ENCODE measurements at places on chromosomes 11 and 22.

GRCh38 chr11:126997641-126998040 lies 2.9 kb downstream of the KIRREL3 start:
- no peak for DNase-seq

DNA sequence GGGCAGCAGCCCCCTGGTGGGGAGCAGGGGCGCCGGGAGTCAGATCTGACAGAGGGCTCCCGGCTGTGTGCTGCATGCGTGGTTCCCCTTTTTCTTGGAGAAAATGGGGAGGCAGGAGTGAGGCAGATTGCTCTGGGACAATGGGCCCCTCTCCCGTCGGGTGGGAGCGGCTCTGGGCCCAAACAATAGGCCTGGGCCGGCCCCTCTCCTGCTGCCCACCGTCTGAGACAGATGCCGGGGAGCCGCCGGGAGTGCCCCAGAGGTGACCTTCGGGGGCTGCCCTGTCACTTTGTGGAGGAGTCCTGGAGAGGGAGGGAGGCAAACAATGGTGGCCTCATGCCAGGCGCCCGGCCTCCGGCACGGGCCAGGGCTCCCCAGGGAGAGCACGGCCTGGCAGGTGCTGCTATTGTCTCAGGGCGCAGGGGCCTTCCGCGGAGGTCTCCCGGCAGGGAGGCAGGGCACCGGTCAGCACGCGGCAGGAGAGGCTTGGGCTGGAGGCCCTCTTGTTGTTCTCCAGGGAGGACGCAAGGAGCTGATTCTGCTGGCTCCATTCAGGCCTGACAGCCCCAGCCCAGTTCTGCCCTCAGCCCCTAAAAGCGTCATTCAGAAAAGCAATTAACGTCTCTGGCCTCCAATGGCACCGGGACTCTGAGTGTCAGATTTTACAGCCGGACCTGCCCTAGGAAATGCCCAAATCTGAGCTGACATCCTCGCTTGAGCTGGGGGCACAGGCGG lies 44.8 kb downstream of the SMIM38 start:
- DNase-seq: no peak

GRCh38 chr11:69539416-69540117 lies 58.1 kb downstream of the LINC01488 start:
- DNase-seq: no peak

- no peak for DNase-seq
Measured at GRCh38 chr11:134079317-134079716, 10.4 kb downstream of the JAM3 start.

DNA sequence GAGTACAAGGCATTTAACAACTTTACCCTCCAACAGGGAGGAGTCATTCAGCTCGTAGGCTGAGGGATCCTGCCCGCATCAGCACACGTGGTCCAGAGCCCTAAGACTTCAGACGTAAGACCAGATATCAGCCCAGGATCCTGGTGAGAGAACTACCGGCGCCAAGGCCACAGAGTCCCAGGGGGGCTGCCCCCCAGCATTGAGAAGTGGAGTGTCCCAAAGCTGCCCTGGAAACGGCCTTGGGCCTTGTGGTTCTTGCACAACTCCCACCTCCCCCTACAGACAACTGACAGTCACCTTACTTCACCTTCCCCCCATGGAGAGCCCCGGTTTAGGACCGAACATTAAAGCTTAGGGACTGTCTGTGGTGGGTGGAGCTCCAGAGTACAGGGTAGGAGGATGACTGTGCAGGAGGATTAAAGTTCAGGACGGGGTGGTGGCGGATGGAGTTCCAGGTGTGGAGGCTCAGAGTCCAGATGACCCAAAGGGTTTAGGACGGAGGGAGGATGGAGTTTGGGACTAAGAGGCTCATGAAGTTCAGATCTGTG lies 1.0 kb downstream of the C11orf91 start:
- DNase-seq: no peak

DNA sequence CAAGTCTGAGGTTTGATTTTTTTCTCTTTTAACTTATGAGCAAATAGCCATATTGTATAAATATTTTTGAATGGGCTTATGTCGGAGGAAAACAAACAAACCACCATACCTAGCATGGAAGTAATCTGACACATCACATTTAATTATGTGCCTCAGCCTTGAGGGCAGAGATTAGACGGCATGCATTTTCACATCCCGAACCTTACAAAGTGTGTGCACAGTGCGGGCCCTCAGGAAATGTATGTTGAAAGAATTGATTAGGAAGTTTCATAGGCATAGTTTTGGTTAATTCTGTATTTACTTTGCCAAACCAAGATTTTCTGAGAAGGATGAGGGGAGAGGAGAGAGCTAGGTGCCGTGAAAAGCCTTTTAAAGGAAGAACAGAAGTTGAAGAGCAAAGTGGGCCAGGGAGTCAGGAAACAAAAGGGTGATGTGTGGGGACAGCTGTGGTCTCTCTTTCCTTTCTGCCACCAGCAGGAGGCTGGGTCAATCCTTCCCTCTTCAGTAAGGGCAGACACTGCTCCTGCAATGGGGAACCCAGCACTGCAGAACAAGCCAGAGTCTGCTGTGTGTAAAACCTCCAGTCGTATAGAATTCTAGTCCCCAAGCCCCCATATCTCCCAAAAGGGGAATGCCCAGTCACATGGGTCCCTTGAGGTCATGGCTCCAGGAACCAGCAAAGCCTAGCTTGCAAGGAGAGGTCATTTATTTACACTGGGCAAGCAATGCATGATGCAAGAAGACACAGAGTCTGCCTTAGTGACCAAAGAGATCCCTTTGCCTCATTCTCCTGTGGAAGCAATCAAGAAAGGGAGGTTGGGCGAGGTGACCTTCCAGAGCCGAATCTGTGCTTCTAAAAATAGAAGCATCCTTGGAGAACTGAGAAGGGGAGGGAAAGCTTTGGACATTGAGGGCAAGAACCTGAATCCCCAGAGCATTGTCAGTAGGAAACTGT lies 71.1 kb upstream of the OLFML1 start:
- no peak for DNase-seq

GRCh38 chr11:313787-314553 lies at the start of gene IFITM1:
IFITM1 (plus strand) TSS chr11:314040; CDS start chr11:314171, 131 bp downstream.
- DNase-seq: no peak

- no peak for DNase-seq
Measured at GRCh38 chr11:73072935-73073481, 69.1 kb downstream of the FCHSD2 start.

DNA sequence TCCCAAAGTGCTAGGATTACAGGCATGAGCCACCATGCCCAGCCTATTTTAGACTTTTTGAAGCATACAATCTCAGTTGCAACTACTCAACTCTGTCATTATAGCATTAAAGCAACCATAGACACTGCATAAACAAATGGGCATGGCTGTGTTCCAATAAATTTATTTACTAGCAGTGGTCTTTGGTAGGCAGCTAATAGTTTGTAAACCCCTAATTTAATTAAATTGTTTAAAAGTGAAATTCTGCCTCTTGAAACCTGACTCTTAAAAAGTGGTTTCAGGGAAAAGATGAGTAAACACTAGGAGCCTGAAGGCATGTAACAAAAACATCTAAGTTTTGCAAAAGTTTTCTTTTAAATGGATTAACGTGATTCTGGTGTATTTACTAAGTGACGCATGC lies 1364.5 kb downstream of the LRRC4C start:
- DNase-seq: no peak

GRCh38 chr11:64804346-64805210 lies 1.6 kb upstream of the MAP4K2 start:
- no peak for DNase-seq

GRCh38 chr22:17985606-17986005 lies 38.8 kb downstream of the MICAL3 start:
- DNase-seq: no peak

DNA sequence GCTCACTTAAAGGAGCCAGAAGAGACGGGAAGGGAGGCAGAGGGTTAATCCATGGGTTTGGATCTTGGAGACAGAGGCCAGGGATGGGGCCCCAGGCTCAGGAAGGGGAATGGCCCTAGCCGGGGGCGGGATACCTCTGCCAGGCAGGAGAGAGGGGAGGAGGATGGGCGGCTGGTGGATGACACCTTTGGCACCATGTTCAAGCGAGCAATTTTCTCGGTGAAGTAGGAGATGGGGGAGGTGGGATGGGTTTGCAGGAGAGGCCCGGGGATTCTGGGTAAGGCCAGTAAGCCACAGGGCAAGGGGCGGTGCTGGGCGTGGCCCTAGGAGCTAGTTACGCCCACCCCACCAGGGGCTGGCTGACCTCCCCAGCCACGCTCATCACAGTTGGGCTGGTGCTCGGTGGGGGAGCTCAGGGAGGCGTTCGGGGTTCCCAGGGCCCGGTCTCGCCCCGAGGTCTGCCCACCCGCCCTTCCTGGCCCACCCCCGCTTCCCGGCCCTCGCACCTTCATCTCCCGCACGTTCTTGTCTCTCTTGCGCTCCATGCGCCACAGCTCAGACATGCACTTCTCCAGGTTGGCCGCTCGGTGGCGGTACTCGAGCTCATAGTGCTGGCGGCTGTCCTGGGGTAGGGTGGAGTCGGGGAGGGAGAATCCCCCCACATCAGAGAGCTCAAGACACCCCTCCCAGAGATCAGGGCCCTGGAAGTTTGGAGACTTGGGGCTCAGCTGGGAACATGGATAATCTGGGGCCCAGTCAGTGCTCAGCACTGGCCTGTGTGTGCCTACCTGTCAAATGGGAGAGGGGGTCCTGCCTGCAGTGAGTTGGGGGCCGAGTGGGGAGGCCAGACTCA lies 12.7 kb downstream of the BAIAP2L2 start:
- DNase-seq: no peak

- no peak for DNase-seq
Measured at GRCh38 chr22:46545086-46545792, 7.8 kb upstream of the CELSR1 start.

GRCh38 chr11:63837739-63838138 lies 1.2 kb upstream of the MARK2 start:
- DNase-seq: no peak

GRCh38 chr11:33696931-33697638 lies 3.5 kb downstream of the C11orf91 start:
- no peak for DNase-seq

DNA sequence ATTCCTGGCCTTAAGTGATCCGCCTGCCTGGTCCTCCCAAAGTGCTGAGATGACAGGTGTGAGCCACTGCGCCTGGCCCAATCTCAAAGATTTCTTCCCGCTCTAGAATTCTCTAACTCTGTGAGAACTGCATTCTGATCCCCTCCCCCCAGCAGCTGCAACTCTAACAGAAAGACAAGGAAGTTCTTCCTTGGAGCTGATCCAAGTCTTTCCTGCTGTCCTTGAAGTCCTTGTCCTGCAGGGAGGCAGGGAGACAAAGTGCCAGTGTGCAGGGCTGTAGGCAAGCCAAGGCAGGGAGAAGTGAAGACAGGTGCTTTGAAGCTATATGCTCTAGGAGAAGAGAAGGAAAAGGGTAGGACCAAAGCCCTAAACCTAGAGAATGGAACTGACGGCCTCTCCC lies 9.5 kb upstream of the GGA1 start:
- DNase-seq: no peak

DNA sequence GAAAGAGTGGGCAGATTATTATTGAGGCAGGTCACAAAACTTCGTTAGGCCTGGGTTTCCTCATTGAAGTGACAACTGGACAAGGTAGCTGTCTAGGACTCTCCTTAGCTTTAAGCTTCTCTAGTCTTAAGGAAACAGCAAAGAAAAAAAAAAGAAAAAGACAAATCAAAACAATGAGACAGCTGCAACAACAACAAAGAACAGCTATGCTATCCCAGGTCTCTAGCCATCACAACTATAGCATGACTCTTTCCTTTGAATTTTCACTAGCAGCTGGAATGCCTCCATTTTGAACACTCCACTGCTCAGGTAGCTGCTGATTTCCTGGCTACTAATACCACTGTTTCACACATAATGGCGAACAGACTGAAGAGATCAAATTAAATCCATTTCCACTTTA lies 302.4 kb upstream of the SORL1-AS1 start:
- no peak for DNase-seq

DNA sequence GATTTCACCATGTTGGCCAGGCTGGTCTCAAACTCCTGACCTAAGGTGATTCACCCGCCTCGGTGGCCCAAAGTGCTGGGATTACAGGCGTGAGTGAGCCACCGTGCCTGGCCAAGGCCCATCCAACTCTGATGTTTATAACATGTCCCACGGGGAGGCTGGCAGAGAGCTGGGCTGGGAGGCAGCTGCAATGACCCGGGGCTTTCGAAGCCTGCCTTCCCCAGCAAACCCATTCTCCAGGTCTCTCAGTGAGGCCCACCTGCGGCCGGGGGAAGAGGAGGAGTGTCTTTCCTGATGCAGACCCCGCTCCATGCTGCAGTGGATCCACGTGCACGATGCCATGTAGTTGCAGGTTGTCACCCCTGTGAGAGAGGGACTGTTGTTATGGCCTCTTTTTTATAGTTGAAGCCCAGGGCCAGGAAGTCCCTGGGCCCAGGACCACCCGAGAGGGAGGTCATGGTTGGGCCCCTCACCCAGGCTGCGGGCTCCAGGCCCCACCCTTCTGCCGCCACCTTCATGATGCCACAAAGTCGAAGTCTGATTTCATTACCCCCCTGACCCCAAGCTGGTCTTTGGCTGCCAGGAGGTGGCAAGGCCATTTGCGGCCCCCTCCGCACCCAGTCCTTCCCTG lies 38.3 kb downstream of the KCNJ4 start:
- no peak for DNase-seq

- DNase-seq: no peak
Measured at GRCh38 chr22:48647051-48647450, 1180.6 kb downstream of the BRD1 start.
